NCI-H1417 treated with DMSO at 0.1 percent for 48 hours (cell line): ENCODE measurements at places on chromosomes 1 and 21.

GRCh38 chr21:45537111-45537745 lies 5.0 kb downstream of the SLC19A1 start:
- no peak for DNase-seq

DNA sequence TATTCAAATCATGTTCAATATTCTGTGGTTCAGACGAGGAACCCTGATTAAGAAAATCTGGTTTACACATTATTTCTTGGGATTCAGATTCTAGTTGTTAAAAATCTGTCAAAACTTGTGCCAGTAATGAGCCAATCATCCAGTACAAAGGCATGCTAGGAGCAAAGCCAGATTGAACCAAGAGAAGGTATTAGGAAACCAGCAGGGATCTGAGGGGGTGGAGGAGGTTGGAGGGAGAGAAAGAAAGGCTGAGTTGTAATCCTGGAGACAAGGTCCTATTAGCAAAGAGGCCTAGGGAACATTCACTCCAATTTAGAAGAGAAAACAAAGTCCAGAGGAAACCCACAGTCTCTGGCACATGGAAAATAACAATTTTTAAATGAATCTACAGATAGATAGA lies 352.9 kb downstream of the LTN1 start:
- no peak for DNase-seq

GRCh38 chr1:29962831-29963247 lies 726.5 kb downstream of the PTPRU start:
- no peak for DNase-seq

- DNase-seq = no peak
These were observed 43.9 kb upstream of the C1orf174 start for GRCh38 chr1:3943806-3944577.

DNA sequence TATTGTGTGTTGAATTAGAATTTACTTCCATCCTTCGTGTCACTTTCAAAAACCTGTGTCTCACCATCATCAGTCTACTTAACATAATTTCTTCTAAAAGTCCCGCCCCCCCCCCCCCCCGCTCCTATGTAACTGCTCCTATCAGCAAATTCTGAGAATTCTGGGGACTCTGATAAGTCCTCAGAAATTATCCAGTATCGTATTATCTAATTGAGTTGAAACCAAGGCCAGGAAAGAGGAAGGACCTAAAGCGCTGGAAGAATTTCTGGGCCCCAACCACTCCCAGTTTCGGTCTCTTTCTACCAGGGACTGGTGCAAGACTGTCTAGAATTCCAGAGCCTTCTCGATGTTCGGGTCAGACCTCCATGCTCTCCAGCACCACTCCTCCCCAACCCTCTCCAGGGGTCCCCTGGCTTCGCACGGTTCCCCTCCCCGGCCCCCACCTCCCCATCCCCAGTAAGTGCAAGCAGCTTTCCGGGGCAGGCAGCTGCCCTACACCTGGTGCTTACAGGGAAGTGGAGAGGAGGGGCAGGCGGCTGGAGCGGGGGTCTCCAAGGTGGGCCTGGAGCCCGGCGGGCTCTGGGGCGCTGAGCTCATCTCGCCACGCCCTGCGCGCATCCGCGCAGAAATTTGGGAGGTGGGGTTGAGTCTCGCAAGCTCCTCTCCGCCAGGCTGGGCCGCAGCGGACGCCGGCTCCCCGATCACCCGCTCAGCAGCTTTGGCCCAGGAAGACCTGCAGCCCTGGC lies 16.0 kb upstream of the ZNF496 start:
- no peak for DNase-seq

DNA sequence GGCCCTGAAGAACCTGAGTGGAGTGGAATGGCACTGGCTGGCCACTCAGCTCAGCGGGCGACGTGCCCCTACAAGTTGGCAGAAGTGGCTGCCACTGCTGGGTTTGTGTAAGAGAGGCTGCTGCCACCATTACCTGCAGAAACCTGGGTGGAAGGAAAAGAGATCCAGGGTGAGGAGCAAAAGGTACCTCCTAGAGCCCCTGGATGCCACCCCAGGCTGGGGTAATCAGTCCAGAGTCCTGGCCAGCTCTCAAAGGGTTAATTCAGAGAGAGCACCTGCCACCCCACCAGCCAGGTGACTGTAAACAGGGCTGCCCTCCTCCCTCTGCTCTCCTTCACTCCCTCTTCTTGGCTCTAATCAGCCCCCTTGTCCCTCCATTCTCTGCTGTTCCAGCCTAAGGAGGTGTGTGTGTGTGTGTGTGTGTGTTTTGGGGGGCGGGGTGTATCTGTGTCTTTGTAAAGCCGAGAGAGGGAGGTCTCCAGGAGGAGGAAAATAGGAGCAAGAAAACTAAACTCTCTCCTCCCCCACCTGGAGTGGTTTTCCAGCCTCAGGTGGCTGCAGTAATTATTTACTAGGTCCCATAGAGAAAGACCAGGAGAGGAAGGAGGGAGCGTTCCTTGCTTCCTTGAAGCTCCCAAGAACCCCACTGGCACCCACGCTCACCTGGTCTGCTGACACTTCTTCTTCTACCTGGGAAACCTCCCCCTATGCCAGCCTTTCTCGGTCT lies 12.6 kb downstream of the TRIM46 start:
- no peak for DNase-seq

- DNase-seq = no peak
These were observed 826.4 kb downstream of the PLA2G4A start for GRCh38 chr1:187655104-187655503.

- DNase-seq = no peak
These were observed 31.9 kb downstream of the KIF14 start for GRCh38 chr1:200588698-200589097.

- peak; percentile 5 for DNase-seq
These were observed at the start of gene SHISA4 for GRCh38 chr1:201888282-201889089. Gene SHISA4 (plus strand): TSS chr1:201888898. CDS start chr1:201888995, 97 bp downstream.

DNA sequence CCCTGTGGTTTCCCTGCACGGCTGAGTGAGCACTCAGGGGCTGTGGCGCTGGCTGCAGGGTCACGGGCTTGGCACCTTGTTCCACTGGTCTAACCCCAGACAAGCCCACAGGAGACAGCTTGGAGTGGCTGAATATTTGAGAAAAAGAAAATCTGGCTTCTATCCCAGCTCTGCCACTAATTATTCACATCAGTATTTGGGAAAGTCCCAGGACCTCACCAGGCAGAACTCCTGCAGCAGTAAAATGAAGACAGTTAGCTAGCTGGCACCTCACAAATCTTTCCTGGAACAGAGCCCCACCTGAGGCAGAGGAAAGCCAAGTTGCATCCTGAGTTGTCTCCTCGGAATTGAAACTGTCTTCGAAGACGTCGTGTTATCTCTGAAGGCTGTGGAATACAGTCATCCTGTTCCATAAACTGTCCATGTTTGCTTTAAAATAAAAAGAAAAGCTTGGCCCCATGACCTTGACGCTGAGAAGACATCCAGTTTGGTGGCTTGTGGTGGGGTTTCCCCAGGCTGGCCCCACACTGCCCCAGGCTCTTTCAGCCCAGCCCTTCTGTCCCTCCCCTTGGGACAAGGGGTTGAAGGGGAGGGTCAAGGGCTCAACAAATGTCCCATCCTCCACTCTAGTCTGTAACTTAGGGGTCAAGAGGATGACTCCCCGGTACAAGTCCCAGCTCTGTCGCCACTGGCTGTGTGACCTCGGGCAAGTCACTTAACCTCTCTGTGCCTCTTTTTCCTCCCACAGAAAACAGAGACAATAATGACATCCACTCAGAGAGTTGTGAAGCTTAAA lies 93.8 kb upstream of the TMPRSS2 start:
- DNase-seq = no peak

DNA sequence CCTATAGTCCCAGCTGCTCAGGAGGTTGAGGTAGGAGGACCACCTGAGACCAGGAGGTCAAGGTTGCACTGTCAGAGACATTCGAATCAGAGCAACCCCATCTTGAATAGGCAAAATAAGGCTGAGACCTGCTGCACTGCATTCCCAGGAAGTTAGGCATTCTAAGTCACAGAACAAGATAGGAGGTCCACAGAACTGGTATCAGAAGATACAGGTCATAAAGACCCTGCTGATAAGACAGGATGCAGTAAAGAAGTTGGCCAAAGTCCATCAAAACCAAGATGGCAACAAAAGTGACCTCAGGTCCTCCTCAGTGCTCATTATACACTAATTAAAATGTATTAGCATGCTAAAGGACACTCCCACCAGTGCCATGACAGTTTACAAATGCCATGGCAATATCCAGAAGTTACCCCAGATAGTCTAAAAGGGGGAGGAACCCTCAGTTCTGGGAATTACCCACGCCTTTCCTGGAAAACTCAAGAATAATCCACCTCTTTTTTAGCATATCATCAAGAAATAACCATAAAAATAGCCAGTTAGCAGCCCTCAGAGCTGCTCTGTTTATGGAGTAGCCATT lies 65.2 kb upstream of the KLHDC7A start:
- DNase-seq = no peak

DNA sequence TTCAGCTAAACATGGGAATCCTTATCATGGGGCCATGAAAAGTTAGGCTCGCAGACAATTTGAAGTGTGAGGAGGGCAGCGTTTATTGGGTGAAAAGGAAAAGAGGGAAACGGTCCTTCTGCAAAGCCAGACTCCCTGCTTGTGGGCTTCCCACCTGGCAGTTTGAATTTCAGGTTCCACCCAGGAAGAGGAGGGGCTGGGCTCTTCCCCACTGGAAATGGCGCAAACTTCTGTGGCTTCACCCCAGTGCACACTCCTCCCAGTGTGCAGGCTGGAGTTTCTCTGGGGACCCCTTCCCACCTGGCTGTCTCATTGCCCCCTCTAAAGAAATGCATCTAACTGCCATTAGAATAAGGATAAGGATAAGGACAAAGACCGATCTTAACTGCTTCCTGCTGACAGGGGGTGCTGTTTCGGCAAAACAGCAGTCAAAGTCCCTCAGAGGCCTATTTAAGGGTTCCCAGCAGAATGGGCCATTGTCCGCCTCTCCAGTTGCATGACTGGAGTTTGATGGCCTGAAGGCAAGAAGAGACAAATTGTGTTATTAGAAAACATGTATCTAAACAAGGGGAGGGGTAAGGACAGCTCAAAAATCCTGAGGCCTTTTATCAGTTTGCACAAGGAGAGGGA lies 20.4 kb downstream of the AIM2 start:
- no peak for DNase-seq

DNA sequence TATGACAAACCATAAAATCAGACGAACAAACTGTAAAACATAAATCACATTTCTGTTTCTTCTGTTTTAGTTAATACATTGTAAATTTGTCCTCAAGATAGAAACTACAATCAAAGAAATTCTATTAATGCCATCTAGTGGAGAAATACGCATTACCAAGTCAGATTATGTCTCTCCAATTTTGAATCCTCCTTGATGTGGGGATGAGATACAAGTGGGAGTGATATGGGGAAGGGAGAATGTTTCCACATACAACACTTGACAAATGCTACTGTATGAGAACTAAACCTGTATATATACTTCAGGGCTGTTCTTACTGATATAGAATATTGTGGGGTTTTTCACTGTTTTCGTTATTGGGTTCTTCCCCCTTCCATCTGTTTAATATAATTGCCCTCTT lies 2.6 kb downstream of the HFM1 start:
- DNase-seq = no peak

- DNase-seq = no peak
These were observed 1237.5 kb downstream of the MRPL39 start for GRCh38 chr21:24369746-24370145.

DNA sequence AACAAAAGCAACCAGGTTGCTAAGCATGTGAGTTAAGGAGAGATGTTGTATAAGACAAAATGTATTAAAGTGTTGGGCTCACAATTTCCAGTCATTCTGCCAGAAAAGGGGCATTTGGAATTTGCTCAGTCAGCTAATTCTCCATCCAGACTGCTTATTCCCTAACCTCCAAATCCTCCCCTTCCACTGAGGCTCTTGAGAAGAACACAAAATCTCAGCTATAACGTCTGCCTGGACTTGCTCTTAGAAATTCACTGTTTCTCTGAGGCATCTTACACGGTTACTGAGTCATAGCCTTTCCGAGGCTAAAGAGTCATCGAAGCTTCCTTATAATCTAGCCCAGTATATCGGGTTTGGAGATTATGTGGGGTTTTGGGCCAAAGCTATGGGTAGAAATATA lies 548.2 kb upstream of the ADGRL4 start:
- DNase-seq = no peak

GRCh38 chr1:64484651-64485050 lies 14.7 kb downstream of the CACHD1 start:
- no peak for DNase-seq

DNA sequence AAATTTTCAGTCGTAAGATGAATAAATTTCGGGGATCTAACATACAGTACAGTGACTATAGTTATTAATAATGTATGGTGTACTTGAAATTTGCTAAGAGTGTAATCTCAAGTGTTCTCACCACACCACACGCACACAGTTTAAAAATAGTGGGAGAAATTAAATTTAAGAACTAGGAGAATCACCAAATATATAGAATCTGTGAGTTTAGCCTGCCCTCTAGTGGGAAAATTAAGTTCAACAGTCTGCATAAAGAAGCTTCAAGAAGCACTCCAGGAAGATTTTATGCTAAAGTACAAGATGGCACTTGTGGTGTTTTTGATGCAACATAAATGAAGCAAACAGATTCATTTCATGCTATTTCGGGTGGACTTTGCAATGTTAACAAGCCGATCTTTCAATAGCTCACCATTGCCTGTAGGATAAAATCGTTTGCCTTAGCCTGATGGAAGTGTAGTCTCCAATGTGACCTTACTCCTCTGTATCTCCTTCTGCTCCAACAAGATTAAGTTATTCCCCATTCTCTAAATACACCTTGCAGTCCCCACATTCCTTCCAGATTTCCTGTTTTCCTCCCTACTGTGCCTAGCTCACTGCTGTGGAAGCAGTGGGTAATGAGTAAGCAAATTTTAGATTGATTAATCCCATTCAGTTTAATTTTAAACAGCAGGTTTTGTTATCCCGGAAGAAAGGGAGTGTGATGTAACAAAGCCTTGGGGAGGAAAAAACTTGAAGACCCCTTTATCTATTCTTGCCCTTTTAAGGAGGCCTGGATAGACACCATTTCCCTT lies 8.7 kb upstream of the PIK3C2B start:
- peak; percentile 78 for DNase-seq

- DNase-seq = no peak
These were observed 385.4 kb downstream of the DISC1 start for GRCh38 chr1:232011961-232012360.

DNA sequence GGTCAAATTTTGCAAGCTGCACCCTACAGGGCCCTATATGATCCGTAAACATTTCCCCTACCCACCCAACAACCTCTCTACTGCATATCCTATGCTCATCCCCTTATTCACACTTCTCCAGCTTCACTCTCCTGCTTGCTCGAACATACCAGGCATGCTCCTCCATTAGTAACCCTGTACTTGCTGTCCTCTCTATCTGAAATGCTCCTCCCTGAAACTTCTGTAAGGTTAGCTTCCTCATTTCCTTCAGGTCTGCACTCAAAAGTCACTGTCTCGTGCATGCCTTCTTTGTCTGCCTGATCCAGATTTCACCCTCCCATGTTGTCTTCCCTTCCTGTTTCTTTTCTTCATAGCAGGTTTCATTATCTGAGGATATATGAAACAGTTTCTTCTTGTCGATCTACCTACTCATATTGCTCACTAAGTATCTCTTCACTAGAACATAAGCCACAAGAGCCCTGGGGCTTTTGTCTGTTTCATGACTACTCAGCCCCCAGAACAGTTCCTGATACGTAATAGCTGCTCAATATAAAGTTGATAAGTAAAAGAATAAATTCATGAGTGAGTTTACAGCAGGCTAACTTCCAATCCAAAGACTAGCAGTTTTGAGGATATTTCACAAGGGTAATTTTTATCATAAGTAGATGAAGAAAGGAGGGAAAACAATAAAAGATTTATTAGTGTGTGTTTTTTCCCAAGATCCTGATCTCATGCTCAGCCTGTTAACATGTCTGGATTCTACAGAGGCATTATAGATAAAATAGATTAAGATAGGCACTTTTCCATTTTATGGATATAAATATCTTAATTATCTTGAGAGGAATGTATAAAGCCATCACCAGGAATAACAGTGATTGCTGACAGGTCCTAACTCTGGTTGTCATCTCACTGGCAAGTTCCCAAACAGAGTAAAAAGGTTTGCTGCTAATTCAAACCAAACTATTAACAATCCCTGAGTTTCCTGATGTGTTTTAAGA lies 392.5 kb upstream of the ESRRG start:
- DNase-seq = no peak
